ENCODE measurements at places on chromosomes 5 and 9. TPM values are rescaled to one million over a fixed set of nuclear protein-coding genes. Genes with fewer than 3 reads are reported as not detected.

The LPAR1 gene
- total RNA-seq, result 67.6 TPM

The INSL6 gene
- not detected for total RNA-seq

The TSSK1B gene
- total RNA-seq, result 2.1 TPM

The CDKN2B-AS1 gene
- 1.5 TPM for total RNA-seq

The PCDHB15 gene
- total RNA-seq, result 4.3 TPM

The NMUR2 gene
- not detected for total RNA-seq

The DIRAS2 gene
- total RNA-seq, result 3.9 TPM

The ALG2 gene
- total RNA-seq, result 46.5 TPM

The SOX30 gene
- total RNA-seq, result 0.52 TPM

The ZNF782 gene
- total RNA-seq, result 10.6 TPM

The SETD9 gene
- 8.7 TPM for total RNA-seq

The FAM200C gene
- 5.3 TPM for total RNA-seq

The JAKMIP2 gene
- total RNA-seq, result 1.3 TPM

The WHRN gene
- total RNA-seq, result 11.8 TPM

The SPINK6 gene
- total RNA-seq, result not detected

The GABRP gene
- total RNA-seq, result 0.42 TPM

The SLCO6A1 gene
- total RNA-seq, result not detected

The CXXC5 gene
- total RNA-seq, result 28.7 TPM

The FAM81B gene
- 0.57 TPM for total RNA-seq

The ANXA2R gene
- 4.4 TPM for total RNA-seq

The MRPS2 gene
- total RNA-seq, result 34.5 TPM

The RLN1 gene
- not detected for total RNA-seq

The PHF24 gene
- 1.7 TPM for total RNA-seq

The TPRN gene
- 17.6 TPM for total RNA-seq

The FUT7 gene
- not detected for total RNA-seq

The FYB1 gene
- total RNA-seq, result 17.9 TPM

The AIF1L gene
- total RNA-seq, result 13.2 TPM

The GRAMD2B gene
- total RNA-seq, result 56.7 TPM

The FOXI1 gene
- not detected for total RNA-seq

The C5orf52 gene
- total RNA-seq, result not detected

The DYNC2I2 gene
- total RNA-seq, result 36.1 TPM

The CCDC192 gene
- total RNA-seq, result 1.2 TPM

Measured in ureter (tissue), 1 donor.